HCT116 (cell line): ENCODE measurements at places on chromosomes 12 and 14. TPM values are rescaled to one million over a fixed set of nuclear protein-coding genes. Genes with fewer than 3 reads are reported as not detected.
A peak's percentile ranks its signal among the peaks of the same experiment; 100 is the strongest.

GRCh38 chr14:32330351-32331111 is 1.4 kb downstream of the AKAP6 start:
- no peak for DNase-seq
- H3K36me3 ChIP-seq: no peaks in the 10 kb centered on the region
- H3K27me3 ChIP-seq: no peaks in the 10 kb centered on the region
- no peak overlapping the region for H3K4me3 ChIP-seq

DNA sequence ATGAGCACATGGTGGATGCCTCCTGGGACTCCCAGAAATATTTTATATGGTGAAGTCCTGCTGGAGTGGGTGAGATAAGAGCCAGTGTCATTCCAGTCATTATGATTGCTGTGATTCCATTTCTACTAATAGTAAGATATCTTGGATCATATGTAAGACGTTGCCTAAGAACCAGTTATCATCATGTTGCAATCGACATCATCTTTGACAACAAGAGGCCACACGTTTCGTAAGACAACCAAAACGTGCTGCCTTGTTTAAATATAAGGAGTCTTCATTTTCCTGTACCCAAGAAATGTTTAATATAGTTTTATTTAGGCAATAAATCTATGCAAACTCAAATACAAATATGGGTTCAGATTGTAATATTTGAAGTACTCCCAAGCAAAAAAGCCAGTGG is 58.4 kb downstream of the SPTSSA start:
- H3K27ac ChIP-seq: no peak overlapping the region
- no peaks in the 10 kb centered on the region for H3K27me3 ChIP-seq
- H3K36me3 ChIP-seq: no peaks in the 10 kb centered on the region
- DNase-seq: no peak
- no peaks in the 10 kb centered on the region for H3K4me1 ChIP-seq

GRCh38 chr12:94089891-94090290 is 58.5 kb upstream of the PLXNC1 start:
- no peak overlapping the region for H3K4me3 ChIP-seq
- H3K4me1 ChIP-seq: no peaks in the 10 kb centered on the region
- no peaks in the 10 kb centered on the region for H3K27me3 ChIP-seq
- H3K27ac ChIP-seq: no peak overlapping the region
- H3K36me3 ChIP-seq: no peaks in the 10 kb centered on the region

- H3K36me3 ChIP-seq: no peaks in the 10 kb centered on the region
- no peak overlapping the region for H3K4me3 ChIP-seq
- H3K27me3 ChIP-seq: no peaks in the 10 kb centered on the region
- DNase-seq: no peak
Observed at GRCh38 chr12:67994046-67994445, 4.8 kb downstream of the IFNG-AS1 start.

GRCh38 chr12:95385246-95386035 is 88.5 kb upstream of the METAP2 start:
- no peaks in the 10 kb centered on the region for H3K4me1 ChIP-seq
- H3K36me3 ChIP-seq: no peaks in the 10 kb centered on the region
- no peak for DNase-seq
- no peak overlapping the region for H3K27ac ChIP-seq
- H3K27me3 ChIP-seq: no peaks in the 10 kb centered on the region

GRCh38 chr12:49922349-49923034 is 18.8 kb upstream of the FAIM2 start:
- no peak for DNase-seq
- no peak overlapping the region for H3K27ac ChIP-seq
- H3K36me3 ChIP-seq: no peaks in the 10 kb centered on the region
- H3K4me1 ChIP-seq: no peaks in the 10 kb centered on the region
- H3K4me3 ChIP-seq: no peak overlapping the region
- no peaks in the 10 kb centered on the region for H3K27me3 ChIP-seq

GRCh38 chr12:90106568-90106967 is 397.9 kb upstream of the ATP2B1 start:
- H3K36me3 ChIP-seq: no peaks in the 10 kb centered on the region
- no peak overlapping the region for H3K27ac ChIP-seq
- no peaks in the 10 kb centered on the region for H3K4me1 ChIP-seq
- H3K27me3 ChIP-seq: no peaks in the 10 kb centered on the region

DNA sequence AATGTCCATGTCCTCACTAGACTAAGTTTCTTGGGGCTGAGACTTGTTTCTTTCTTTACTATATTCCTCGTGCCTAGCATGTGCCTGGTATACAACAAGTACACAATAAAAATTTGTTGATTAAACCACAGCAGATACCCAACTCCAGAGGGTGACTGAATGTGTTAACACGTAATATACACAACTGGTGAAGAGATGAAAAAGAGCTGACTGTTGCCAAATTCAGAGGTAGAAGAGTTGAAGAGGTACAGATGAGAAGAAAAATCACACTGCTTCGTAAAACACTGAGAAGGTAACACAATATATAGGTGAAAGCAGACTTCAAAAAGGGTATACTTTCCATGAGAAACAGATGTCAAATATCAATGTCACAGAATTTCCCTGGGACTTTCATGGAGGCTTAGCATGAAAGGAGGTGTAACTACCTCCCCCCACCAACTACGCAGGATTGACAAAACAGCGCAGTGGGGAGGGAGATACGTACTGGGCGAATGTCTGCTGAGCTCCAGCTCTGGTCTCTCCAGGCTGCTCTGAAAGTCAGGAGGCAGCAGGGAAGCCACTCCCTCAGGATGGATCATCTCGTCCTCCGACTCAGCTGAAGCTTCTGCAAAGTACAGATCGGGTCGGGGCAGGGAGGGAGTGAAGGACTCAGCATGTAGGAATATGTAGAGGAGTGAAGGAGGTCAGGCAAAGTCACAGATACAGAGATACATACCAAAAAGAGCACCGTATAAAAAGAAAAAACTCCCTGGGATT is 5.3 kb downstream of the ACIN1 start:
- no peak overlapping the region for H3K27ac ChIP-seq
- no peaks in the 10 kb centered on the region for H3K27me3 ChIP-seq
- no peak overlapping the region for H3K4me3 ChIP-seq
- peaks cover 56% of the 10 kb centered on the region for H3K36me3 ChIP-seq
- no peak for DNase-seq
- peaks cover 4% of the 10 kb centered on the region; the same call in 1 of the 2 replicates for H3K4me1 ChIP-seq

DNA sequence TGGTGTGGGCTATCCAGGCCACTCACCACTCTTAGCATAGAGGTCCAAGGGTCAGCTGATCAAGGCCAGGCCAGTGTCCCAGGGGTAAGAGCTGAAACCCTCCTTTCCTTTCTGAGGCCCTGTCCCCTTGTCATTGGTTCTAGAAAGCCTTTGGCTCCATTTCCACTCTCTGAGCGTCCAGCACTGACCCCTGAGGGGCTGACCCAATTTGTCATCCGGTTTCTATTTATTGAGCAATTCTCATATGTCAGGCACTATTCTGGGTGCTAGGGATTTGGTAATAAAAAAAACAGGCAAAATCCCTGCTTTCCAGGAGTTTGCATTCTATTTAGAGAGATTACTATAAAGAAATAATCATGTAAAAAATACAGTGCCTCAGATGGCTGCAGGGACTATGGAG is 3.4 kb downstream of the KRT77 start:
- no peaks in the 10 kb centered on the region for H3K4me1 ChIP-seq
- no peak overlapping the region for H3K4me3 ChIP-seq
- no peak overlapping the region for H3K27ac ChIP-seq
- H3K27me3 ChIP-seq: peaks cover 12% of the 10 kb centered on the region; the same call in 1 of the 2 replicates
- no peaks in the 10 kb centered on the region for H3K36me3 ChIP-seq

DNA sequence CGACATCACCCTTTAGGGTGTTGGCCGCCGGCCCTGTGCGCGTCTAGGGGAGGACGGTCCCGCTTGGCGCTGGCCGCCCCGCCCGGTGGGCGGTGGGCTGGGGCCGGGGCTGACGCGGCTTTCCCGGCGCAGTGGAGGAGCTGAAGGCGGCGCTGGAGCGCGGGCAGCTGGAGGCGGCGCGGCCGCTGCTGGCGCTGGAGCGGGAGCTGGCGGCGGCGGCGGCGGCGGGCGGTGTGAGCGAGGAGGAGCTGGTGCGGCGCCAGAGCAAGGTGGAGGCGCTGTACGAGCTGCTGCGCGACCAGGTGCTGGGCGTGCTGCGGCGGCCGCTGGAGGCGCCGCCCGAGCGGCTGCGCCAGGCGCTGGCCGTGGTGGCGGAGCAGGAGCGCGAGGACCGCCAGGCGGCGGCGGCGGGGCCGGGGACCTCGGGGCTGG is 3.6 kb downstream of the TNFAIP2 start:
- no peak overlapping the region for H3K27ac ChIP-seq
- H3K4me3 ChIP-seq: no peak overlapping the region
- peaks cover 31% of the 10 kb centered on the region for H3K4me1 ChIP-seq
- no peaks in the 10 kb centered on the region for H3K27me3 ChIP-seq

- H3K4me3 ChIP-seq: no peak overlapping the region
- H3K27ac ChIP-seq: no peak overlapping the region
- H3K27me3 ChIP-seq: no peaks in the 10 kb centered on the region
- H3K4me1 ChIP-seq: no peaks in the 10 kb centered on the region
- DNase-seq: no peak
Observed at GRCh38 chr12:90826036-90826435, 128.9 kb downstream of the CCER1 start.

- 0 out of 2 replicates have a peak, but pooled peaks cover 3% of the 10 kb centered on the region for H3K4me1 ChIP-seq
- H3K36me3 ChIP-seq: no peaks in the 10 kb centered on the region
- H3K27ac ChIP-seq: no peak overlapping the region
- peak; percentile 35 for DNase-seq
- H3K27me3 ChIP-seq: peaks cover 26% of the 10 kb centered on the region
- no peak overlapping the region for H3K4me3 ChIP-seq
Observed at GRCh38 chr12:108063192-108063591, 65.9 kb upstream of the WSCD2 start.

CELA1 gene
- not detected for total RNA-seq

VSX2 gene
- not detected for total RNA-seq

DYRK4 gene
- total RNA-seq: 27.1 TPM

LIN7A gene
- 1.5 TPM for total RNA-seq
